Mammary epithelial cell (primary cell): ENCODE measurements at places on chromosomes 6 and 20. TPM values are rescaled to one million over a fixed set of nuclear protein-coding genes. Genes with fewer than 3 reads are reported as not detected.

TMEM74B gene
- 1.6 and 1.9 TPM in 2 replicates for total RNA-seq

SNX5 gene
- 126 and 137 TPM in 2 replicates for total RNA-seq

THBD gene
- 1.4 and 1.6 TPM in 2 replicates for total RNA-seq

STX7 gene
- total RNA-seq, result 44.3 and 47.4 TPM in 2 replicates

MTFR2 gene
- 2.8 and 7.3 TPM in 2 replicates for total RNA-seq

IRF4 gene
- not detected in 2 replicates for total RNA-seq
